ENCODE measurements at places on chromosomes 16 and 17.
A peak's percentile ranks its signal among the peaks of the same experiment; 100 is the strongest.

- no peak for DNase-seq
Observed at GRCh38 chr16:17252064-17252463, 218.7 kb downstream of the XYLT1 start.

- peak; percentile 56 for DNase-seq
Observed at GRCh38 chr16:85334718-85335583, 222.7 kb upstream of the CIBAR2 start.

GRCh38 chr17:4807605-4808377 is 839 bp downstream of the PLD2 start:
- DNase-seq: no peak

DNA sequence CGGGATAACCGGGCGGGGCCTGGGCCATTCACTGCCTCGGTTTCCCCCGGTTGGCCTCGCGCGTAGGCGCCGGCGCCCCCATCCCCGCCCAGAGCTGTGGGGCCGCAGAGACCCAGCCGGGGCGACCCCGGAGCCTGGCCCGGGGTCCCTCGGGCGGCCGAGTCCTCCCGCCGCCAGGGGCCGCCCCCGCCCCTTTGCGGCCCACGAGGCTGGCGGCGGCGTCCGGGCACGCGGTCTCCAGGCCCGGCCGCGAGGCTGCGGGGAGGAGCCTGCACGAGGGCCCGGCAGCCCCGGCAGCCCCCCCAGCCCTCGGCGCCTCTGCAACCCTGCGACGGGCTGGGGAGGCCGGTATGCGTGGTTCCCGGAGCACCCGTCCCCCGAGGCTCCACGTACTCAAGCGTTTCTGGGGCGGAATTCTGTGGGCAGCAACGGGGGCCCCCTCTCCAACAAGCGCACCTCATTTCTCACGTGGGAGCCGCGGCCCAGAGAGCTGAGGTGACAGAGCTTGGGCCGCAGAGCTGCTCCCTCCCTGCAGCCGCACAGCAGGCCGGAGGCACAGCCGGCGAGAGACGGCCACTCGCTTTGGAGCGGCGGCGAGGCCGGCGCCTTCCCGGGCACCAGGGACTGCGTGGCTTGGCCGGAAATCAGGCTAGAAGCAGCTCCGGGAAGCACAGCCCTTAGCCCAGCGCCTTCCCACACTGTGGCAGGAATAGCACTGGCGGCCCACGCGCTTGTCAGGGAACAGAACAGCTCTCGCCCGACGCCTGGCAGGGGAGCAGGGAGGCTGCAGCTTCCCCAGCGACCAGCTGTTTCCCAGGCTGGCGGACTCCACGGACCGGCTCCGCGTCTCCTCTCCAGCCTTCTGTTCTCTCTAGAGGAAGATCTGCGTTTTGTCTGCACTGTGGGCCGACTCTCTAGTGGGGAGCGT is 867 bp upstream of the LIMD2 start:
- DNase-seq: peak; percentile 69

GRCh38 chr17:75795820-75796607 is 11.4 kb downstream of the UNK start:
- DNase-seq: no peak

- DNase-seq: no peak
Observed at GRCh38 chr16:13178318-13178717, 276.9 kb downstream of the SHISA9 start.

All from SK-N-DZ (cell line).